ENCODE measurements at places on chromosomes 1 and 21. TPM values are rescaled to one million over a fixed set of nuclear protein-coding genes. Genes with fewer than 3 reads are reported as not detected.

- no peak overlapping the region for H3K27ac ChIP-seq
- H3K4me1 ChIP-seq, result no peaks in the 10 kb centered on the region
- no peaks in the 10 kb centered on the region for H3K27me3 ChIP-seq
- no peaks in the 10 kb centered on the region for H3K36me3 ChIP-seq
- no peak overlapping the region for H3K4me3 ChIP-seq
- peak; percentile 30 for DNase-seq
Measured at GRCh38 chr1:98732985-98733781, 71.7 kb downstream of the SNX7 start.

- no peak overlapping the region for H3K4me3 ChIP-seq
- DNase-seq, result no peak
- no peaks in the 10 kb centered on the region for H3K27me3 ChIP-seq
- no peaks in the 10 kb centered on the region for H3K36me3 ChIP-seq
- H3K4me1 ChIP-seq, result no peaks in the 10 kb centered on the region
- no peak overlapping the region for H3K27ac ChIP-seq
Measured at GRCh38 chr1:100616121-100616621, 78.2 kb downstream of the GPR88 start.

- peak; percentile 20 for DNase-seq
- H3K4me1 ChIP-seq, result peaks cover 18% of the 10 kb centered on the region
- H3K27ac ChIP-seq, result peak overlapping the region; percentile 13
Measured at GRCh38 chr1:116569776-116570357, 959 bp downstream of the CD58 start.

DNA sequence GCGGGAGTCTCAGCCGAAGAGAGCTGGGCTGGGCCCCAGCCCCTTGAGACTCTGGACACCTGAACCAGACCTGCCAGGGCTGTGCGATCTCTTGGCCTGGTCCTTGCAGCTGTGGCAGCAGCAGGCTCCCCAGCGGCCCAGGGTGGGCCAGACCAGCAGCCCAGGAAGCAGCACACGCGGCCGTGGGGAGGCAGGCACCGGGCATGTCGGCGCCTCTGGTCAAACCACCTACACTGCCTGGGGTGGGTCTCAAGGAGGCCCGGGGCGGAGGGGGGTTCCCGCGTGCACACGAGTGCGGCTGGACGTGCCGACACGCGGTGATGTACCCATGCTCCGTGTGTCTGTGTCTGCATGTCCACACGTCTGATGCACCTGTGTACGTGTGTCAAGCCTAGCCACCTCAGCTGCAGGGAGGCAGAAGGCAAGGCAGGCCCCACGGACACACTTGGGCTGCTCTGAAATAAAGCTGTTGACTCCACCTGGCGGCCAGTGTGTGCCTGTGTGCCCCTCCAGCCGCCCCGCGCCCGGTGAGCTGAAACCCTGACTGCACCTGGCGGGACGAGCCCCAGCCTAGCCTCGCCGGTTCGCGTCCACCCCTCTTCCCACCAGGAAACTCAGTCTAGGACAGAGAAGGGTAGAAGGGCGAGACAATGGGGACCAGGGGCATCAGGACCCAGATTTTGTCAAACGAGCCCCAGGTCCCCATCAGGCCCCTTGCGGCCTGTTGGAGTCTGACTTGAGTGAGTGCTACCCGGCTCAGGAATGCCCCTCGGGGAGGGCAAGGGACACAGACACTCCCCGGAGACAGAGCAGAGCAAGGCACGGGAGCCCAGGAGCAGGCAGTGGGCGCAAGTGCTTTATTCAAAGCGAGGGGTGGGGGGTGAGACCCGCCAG, 11.6 kb downstream of the SCNN1D start:
- no peak overlapping the region for H3K27ac ChIP-seq
- DNase-seq, result peak; percentile 35
- H3K36me3 ChIP-seq, result no peaks in the 10 kb centered on the region
- no peak overlapping the region for H3K4me3 ChIP-seq

- H3K4me3 ChIP-seq, result peak overlapping the region; percentile 80
- no peaks in the 10 kb centered on the region for H3K36me3 ChIP-seq
- peaks cover 12% of the 10 kb centered on the region for H3K4me1 ChIP-seq
- no peaks in the 10 kb centered on the region for H3K27me3 ChIP-seq
Measured at GRCh38 chr1:10431070-10431730, 967 bp downstream of the CENPS start.

DNA sequence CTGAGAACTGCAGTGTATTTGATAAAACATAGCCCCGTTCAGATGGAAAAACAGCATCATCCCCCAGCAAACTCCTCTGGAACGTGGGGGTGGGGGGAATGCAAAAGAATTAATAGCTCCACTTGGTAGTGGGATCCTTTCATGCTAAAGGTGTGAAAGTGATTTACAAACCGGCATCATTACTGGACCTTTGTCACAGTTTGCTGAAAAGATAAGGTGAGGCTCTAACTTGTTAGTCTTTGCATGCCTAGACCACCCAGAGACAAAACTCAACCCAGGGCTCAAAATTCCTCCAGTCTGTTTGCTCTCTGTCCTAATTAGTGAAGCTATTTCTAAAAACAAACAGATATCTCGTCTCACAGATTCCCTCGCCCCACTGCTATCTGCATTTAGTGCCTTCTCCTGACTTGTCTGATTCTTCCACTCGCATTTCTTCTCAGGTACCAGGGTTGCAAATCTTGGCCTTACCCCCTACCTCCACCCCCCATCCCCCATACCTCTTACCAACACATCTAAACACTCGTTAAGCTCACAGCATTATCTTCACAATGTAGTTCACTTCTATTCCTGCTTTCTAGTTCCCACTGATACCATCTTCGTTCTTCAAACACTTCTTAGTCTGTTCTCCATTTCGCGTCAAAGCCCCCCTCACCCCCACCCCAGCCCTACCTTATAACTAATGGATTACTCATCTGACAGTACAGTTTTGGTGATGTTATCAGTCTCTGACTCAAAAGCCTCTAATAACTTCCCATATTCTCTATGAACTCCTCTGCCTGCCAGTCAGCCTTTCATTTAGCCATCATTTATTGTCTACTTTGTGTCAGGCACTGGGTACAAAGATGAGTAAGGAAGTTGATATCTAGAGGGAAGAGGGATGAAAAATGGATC, 11.8 kb downstream of the IER5 start:
- peaks cover 72% of the 10 kb centered on the region for H3K4me1 ChIP-seq
- H3K36me3 ChIP-seq, result no peaks in the 10 kb centered on the region
- peak overlapping the region; percentile 8 for H3K4me3 ChIP-seq
- H3K27ac ChIP-seq, result peak overlapping the region; percentile 63
- DNase-seq, result no peak

DNA sequence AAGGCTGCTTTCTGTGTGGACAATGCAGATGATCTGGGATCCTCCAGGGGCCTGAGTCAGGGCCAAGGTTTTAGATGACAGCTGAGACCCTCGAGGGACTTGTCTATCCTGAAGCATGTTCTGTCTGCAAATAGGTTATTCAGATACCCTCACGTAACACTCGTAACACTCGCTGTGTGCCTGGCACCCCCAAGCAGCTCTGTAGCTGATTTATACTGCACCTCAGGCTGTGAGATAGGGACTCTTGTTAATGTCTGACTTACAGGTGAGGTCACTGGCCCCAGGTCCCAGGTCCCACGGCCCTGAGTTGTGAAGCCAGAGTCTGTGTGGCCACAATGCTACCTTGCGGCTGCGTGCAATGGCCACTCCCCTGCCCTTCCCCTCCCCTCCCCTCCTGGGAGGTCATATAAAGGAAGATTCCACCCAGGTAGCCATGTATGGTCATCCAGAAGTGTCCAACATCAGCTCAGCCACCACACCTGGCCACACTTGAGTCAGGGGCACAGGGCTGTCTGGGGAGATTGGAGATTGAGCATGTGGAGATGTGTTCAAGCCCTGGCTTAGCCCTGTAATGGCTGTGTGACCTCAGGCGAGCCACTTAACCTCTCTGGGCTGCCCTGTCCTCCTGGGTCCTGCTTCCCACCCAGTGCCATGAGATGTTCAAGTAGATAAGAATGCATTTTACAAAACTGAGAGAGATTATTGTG, 687.7 kb downstream of the MATN1 start:
- no peak for DNase-seq
- H3K27me3 ChIP-seq, result no peaks in the 10 kb centered on the region
- H3K36me3 ChIP-seq, result no peaks in the 10 kb centered on the region
- no peak overlapping the region for H3K27ac ChIP-seq
- H3K4me3 ChIP-seq, result no peak overlapping the region

DNA sequence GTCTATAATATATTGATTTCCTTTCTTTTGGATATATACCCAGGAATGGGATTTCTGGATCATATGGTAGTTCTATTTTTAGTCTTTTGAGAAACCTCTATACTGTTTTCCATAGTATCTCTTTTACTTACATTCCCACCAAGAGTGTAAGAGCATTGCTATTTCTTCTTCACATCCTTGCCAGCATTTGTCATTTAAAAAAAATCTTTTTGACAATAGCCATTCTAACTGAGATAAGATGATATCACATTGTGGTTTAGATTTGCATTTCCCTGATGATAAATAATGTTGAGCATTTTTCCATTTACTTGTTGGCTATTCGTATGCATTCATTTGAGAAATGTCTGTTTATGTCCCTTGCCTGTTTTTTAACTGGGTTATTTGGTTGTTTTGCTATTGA, 467.4 kb downstream of the COL11A1 start:
- no peak overlapping the region for H3K4me3 ChIP-seq
- H3K4me1 ChIP-seq, result no peaks in the 10 kb centered on the region
- H3K27me3 ChIP-seq, result no peaks in the 10 kb centered on the region
- no peak overlapping the region for H3K27ac ChIP-seq

GRCh38 chr1:243343970-243344937, 88.4 kb downstream of the SDCCAG8 start:
- H3K27me3 ChIP-seq, result no peaks in the 10 kb centered on the region
- H3K27ac ChIP-seq, result no peak overlapping the region
- peak; percentile 21 for DNase-seq
- H3K4me1 ChIP-seq, result no peaks in the 10 kb centered on the region
- H3K4me3 ChIP-seq, result no peak overlapping the region

DNA sequence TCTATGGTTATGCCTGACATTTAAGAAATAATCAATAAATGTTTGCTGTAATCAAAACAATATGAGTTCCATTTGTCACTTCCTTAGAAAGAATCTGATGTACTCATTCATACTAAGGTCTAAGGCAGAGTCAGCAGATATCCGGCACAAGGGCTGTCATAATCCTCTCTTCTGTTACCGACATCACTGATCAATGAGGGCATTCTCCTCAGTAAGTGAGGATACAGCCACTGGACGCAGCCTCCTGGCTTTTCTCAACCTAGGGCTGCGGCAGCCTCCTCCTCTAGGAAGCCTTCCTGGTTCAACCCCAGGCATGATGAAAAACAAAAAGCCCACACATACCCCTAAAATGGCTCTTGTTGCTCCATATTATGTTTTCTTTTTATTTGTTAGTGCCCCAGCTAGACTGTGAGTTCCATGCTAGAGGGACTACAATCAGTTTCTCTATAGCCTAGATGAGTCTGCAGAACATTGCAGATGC, 40.7 kb upstream of the TENT5C start:
- no peak overlapping the region for H3K27ac ChIP-seq
- no peak overlapping the region for H3K4me3 ChIP-seq
- H3K36me3 ChIP-seq, result no peaks in the 10 kb centered on the region
- no peak for DNase-seq
- no peaks in the 10 kb centered on the region for H3K4me1 ChIP-seq

DNA sequence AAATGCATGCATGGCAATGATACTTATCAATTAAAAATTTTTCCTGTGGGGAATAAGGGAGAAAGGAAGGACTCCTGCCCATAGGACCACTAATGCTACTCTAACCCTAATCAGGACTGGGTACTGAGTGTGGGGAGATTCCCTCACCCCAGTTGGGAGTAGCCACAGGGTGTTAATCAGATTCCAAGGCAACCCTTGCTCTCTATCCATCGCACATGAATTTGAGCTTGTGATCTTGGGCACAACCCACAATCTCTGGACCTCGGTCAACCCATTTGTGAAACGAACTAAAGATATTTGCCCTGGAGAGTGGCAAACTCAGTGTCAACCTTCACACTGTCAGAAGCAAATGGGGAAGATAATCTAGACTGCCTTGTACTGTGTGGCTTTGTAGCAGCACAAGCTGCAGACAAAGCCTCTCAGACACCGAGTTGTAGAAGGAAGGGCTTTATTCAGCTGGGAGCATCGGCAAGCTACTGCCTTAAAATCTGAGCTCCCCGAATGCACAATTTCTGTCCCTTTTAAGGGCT, 69.5 kb downstream of the SERINC2 start:
- DNase-seq, result no peak
- H3K4me1 ChIP-seq, result no peaks in the 10 kb centered on the region
- H3K4me3 ChIP-seq, result no peak overlapping the region
- H3K27me3 ChIP-seq, result no peaks in the 10 kb centered on the region
- H3K27ac ChIP-seq, result no peak overlapping the region

DNA sequence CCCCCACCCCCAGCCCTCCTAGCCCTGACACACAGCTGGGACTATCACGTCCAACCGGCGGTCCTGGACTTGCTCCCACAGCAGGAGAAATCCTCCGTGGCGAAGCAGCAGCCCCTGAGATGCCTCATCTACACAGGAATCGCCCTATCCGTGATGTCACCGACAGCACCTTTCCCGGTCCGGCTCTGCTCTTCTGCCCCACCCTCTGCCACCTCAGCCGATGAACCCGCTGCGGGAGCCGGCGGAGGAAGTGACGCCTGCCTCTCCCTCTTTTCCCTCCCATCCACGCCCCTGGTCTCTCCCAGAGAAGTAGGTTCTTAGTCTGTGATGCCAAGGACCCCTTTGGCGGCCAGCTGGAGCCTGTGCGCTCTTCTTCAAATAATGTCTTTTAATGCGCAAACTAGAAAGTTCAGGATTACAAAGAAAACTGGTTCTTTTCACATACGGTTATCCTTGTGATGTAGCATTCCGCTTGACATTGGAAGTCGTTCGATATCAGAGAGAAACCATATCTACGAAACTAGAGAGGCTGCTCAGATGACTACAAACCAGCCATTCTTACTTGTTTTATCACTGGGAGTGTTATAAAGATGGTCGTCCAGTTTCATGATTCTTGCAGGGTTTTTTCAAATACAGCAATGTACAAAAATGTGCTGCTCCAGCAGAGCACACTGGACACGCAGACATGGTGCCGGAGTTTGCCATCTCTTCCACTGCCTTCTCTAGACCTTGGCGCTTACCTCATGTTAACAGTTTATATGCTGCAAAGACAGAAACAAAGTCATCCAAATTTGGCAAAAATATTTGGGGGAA, 120.3 kb downstream of the PPIAL4G start:
- no peaks in the 10 kb centered on the region for H3K36me3 ChIP-seq
- DNase-seq, result peak; percentile 54
- no peak overlapping the region for H3K27ac ChIP-seq

DNA sequence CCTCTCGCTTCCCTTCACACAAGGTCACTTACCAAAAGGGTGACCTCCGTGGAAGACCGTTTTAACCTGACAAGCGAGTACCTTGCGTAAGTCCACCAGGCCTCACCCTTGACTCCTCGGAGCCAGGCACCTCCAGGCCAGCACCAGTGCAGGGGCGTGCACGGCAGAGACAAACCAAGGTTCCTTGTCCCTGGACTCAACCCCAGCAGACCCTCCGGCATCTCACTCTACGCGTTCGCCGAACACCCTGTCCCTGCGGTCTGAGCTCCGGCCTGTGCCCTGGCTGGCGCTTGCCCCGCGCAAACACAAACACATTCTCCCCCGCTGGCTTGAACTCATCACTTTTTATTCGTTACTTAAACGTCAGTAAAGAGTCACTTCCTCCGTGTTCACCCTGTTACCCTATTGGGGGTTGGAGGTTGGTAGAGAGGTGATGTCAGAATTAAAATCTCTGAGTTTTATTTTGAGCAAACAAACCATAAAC, 4.5 kb downstream of the TBX15 start:
- no peak overlapping the region for H3K4me3 ChIP-seq
- peak overlapping the region; percentile 22 for H3K27ac ChIP-seq
- H3K27me3 ChIP-seq, result peaks cover 99% of the 10 kb centered on the region

Gene OPRD1
- total RNA-seq, result 0.79 TPM

Gene RGS18
- not detected for total RNA-seq

Gene SLC16A4
- total RNA-seq, result 14.8 TPM

Gene USP21
- total RNA-seq, result 14.4 TPM

Gene ZNF124
- 28.6 TPM for total RNA-seq

Gene PFKFB2
- total RNA-seq, result 6.2 TPM

Gene CELA3A
- not detected for total RNA-seq

Gene ZBTB8B
- total RNA-seq, result 0.12 TPM

Gene FAM72C
- 0.61 TPM for total RNA-seq

Gene GBP5
- total RNA-seq, result 0.79 TPM
